Hair follicular keratinocyte (primary cell): ENCODE measurements at places on chromosomes 6 and 20. TPM values are rescaled to one million over a fixed set of nuclear protein-coding genes. Genes with fewer than 3 reads are reported as not detected.

Gene SLC17A3
- total RNA-seq = not detected in 2 replicates

Gene CDSN
- total RNA-seq = 1.7 and 1.8 TPM in 2 replicates

Gene CTCFL
- not detected in 2 replicates for total RNA-seq

Gene BACH2
- total RNA-seq = 0.84 and 3.7 TPM in 2 replicates

Gene ARMC2
- 0.78 and 1.8 TPM in 2 replicates for total RNA-seq

Gene SLC52A3
- total RNA-seq = not detected in 2 replicates
